Spleen (tissue), 13 donors: ENCODE measurements at places on chromosomes 11 and 22. TPM values are rescaled to one million over a fixed set of nuclear protein-coding genes. Genes with fewer than 3 reads are reported as not detected.

DNA sequence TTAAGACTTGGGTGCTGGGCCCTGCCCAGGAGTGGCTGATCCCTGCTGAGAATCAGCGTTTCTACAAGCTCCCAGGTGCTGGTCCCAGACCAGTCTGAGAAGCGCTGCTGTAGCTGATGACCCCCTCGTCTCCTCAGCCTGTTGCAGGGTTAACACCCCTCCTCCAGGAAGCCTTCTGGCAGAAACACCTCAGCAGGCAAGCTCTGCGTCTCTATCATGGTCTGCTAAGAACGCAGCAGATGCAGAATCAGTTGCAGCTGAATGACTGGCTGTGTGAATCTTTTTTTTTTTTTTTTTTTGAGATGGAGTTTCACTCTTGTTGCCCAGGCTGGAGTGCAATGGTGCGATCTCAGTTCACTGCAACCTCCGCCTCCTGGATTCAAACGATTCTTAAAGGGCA is 132.5 kb downstream of the CACNA1I start:
- no peak for DNase-seq
- no peak overlapping the region for H3K4me3 ChIP-seq
- H3K27ac ChIP-seq: no peak overlapping the region
- H3K36me3 ChIP-seq: no peaks in the 10 kb centered on the region

DNA sequence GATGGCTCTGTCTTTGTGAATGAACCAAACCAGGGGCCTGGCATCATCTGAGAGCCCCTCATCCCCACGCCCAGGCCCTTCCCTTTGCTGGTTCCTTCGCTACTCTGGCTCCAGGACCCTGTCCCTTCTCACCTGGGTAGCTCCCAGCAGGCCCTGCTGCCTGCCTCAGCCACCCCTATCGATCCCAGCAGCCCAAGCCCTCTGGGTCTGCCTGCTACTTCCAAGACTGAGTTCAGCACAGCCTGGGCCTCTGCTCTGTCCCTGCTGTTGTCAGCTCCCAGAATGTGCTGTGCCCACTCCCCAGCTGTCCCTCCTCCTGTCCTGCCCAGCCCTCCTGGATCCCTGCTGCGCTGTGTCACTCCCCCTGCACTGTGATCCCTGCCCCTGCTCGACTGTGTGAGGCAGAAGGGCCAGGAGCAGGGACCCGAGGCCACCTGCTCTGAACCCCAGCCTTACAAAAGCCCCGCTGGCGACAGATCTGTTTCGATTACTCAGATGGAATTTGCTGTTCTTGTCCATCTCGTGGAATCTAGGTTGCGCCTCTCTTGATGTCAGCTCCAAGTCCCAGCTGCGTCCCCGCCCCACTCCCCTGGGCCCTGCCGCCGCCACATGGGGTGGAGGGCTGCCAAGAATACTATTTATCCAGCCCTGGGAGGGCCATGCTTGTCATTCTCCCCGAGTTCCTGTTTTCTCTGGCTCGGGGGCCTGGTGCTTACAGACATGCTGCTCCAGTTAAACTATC is 13.0 kb downstream of the MRPL21 start:
- H3K27ac ChIP-seq: no peak overlapping the region
- peaks cover 62% of the 10 kb centered on the region for H3K36me3 ChIP-seq
- no peaks in the 10 kb centered on the region for H3K27me3 ChIP-seq
- no peaks in the 10 kb centered on the region for H3K4me1 ChIP-seq
- DNase-seq: peak; percentile 61

DNA sequence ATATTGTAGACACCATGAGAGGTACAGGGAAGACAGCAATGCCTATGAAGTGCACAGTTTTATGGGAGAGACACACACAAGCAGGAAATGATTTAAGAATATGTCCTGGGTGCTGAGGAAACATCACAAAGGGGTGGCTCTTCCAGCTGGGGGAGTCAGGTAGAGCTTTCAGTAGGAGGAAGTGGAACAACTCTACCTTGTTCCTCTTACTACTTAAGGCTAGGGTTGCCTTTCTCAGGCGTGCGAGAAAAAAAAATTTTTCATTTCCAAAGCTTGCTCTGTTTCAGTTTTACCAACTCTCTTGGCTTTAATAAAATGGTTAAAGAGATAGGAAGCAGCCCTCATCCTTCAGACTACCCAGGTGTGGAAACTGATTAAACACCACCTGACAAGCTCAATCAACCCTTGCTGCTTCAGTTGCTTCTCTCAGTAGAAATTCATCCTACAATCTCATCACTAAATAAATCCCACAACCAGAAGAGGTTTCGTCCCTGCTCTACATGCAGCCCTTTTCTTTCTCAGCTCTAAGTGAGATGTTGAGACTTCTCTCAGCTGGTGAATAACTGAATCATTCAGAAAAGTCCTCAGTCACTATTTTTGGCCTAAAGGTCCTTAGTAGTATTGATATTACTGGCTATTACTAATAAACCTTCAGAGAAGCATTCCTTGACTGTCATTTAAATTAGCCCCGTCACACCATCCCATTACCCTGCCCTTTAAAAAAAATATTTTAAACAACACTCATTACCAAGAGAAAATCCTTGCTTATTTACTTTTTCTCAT is 5.9 kb downstream of the ABTB2 start:
- H3K4me3 ChIP-seq: no peak overlapping the region
- H3K4me1 ChIP-seq: peaks cover 14% of the 10 kb centered on the region
- no peak for DNase-seq
- H3K27me3 ChIP-seq: peaks cover 49% of the 10 kb centered on the region

DNA sequence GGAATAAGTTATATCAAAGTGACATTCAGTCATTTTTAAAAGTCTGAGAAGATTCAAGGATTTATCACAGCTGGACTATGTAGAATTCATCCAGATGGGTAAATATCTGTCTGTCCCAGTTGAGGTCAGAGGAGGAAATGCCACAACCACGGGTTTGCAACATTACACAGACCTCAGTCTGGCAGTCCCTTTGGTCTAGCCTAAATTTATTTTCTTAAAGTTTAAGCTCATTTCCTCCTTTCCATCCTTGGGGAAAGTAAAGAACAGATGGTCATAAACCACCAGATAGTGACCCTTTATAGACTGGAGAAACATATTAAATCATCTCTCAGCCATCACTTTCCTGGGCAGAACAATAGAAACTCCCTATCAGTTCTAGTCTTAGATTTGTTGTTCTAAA is 238.4 kb upstream of the DDI1 start:
- no peak overlapping the region for H3K4me3 ChIP-seq
- no peaks in the 10 kb centered on the region for H3K4me1 ChIP-seq
- DNase-seq: no peak
- H3K27ac ChIP-seq: no peak overlapping the region

- H3K27ac ChIP-seq: peak overlapping the region; percentile 92
- no peaks in the 10 kb centered on the region for H3K27me3 ChIP-seq
- no peaks in the 10 kb centered on the region for H3K36me3 ChIP-seq
- DNase-seq: no peak
Observed at GRCh38 chr22:25567251-25567675, 2.8 kb downstream of the GRK3 start.

GRCh38 chr22:46479046-46479445 is 58.4 kb downstream of the CELSR1 start:
- H3K27ac ChIP-seq: no peak overlapping the region
- no peaks in the 10 kb centered on the region for H3K27me3 ChIP-seq
- DNase-seq: no peak
- H3K4me3 ChIP-seq: no peak overlapping the region
- H3K36me3 ChIP-seq: no peaks in the 10 kb centered on the region

- H3K36me3 ChIP-seq: no peaks in the 10 kb centered on the region
- DNase-seq: peak; percentile 65
- H3K4me1 ChIP-seq: no peaks in the 10 kb centered on the region
- H3K4me3 ChIP-seq: no peak overlapping the region
- H3K27ac ChIP-seq: no peak overlapping the region
Observed at GRCh38 chr11:76161261-76161961, 44.9 kb downstream of the WNT11 start.

GRCh38 chr22:36010882-36011281 is 17.7 kb downstream of the RBFOX2 start:
- no peaks in the 10 kb centered on the region for H3K27me3 ChIP-seq
- H3K4me1 ChIP-seq: no peaks in the 10 kb centered on the region
- DNase-seq: no peak
- H3K4me3 ChIP-seq: no peak overlapping the region
- no peaks in the 10 kb centered on the region for H3K36me3 ChIP-seq

GRCh38 chr22:45620706-45621105 is 50.9 kb upstream of the ATXN10 start:
- no peaks in the 10 kb centered on the region for H3K4me1 ChIP-seq
- no peak for DNase-seq
- H3K27me3 ChIP-seq: peaks cover 2% of the 10 kb centered on the region
- no peak overlapping the region for H3K4me3 ChIP-seq
- no peak overlapping the region for H3K27ac ChIP-seq

GRCh38 chr11:76772100-76772782 is 10.9 kb upstream of the TSKU start:
- H3K4me1 ChIP-seq: peaks cover 19% of the 10 kb centered on the region
- no peak overlapping the region for H3K4me3 ChIP-seq
- DNase-seq: no peak
- H3K36me3 ChIP-seq: no peaks in the 10 kb centered on the region

GRCh38 chr11:16380941-16381568 is 24.7 kb upstream of the SOX6 start:
- H3K27me3 ChIP-seq: no peaks in the 10 kb centered on the region
- no peak for DNase-seq
- H3K27ac ChIP-seq: no peak overlapping the region
- no peak overlapping the region for H3K4me3 ChIP-seq

DNA sequence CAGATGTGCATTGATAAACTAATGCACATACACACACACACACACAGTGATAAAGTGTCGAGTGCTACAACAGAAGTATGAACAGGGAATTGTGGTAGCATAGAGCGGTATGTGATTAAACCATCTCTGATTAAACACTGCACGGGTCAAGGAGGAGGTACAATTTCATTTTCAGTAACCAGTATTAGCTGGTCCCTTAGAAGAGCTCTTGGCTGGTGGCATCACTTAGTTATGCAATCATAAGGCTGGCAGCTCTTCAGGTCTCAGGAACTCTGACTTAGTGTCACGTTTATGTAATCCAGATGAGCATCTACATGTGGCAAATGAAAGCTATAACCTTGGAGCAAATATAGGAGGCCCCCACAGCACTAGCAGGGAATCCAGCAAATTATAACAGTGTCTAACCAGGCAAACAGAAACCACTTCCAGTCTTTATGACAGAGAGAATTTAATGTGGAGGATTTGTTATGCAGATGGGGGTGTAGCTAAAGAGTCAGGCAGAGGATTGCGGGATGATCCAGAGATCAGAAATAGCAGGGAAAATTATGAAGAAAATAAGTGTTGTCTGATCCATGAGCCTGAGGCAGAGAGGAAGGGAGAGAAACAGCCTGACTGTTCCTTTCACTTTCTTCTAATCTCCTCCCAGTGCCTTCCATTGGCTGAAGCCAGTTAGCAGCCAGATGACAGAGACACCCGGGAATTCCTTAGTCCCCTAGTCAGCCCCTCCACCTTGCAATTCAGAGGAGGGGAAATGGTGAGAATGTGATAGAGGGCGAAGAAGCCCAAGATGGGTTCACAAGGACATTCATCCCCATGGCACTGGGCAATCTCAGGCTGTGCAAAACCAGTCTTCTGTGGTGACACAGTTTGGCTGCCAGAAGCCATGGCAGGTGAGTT is 533.1 kb upstream of the TENM4 start:
- no peak for DNase-seq
- no peaks in the 10 kb centered on the region for H3K4me1 ChIP-seq
- no peaks in the 10 kb centered on the region for H3K27me3 ChIP-seq
- H3K27ac ChIP-seq: no peak overlapping the region
- peak overlapping the region; percentile 8 for H3K4me3 ChIP-seq
- H3K36me3 ChIP-seq: no peaks in the 10 kb centered on the region

DNA sequence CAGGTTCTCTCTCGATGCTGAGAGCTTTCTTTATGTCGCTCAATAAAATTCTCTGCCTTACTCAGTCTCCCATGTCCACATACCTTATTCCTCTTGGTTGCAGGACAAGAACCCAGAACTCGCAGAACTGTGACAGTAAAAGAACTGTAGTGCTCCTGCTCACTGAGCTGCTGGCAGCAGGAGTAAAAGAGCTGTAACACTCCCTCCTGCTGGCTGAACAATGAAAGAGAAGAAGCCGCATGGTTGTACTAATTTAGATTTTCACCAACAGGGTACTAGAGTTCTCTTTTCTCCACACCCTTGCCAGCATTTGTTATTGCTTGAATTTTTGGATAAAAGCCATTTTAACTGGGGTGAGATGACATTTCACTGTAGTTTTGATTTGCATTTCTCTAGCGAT is 433.2 kb downstream of the GUCY1A2 start:
- no peak overlapping the region for H3K4me3 ChIP-seq
- no peaks in the 10 kb centered on the region for H3K27me3 ChIP-seq
- no peaks in the 10 kb centered on the region for H3K4me1 ChIP-seq
- H3K27ac ChIP-seq: no peak overlapping the region
- H3K36me3 ChIP-seq: no peaks in the 10 kb centered on the region
- DNase-seq: no peak

GRCh38 chr22:19122752-19123492 is 710 bp upstream of the DGCR2 start:
- H3K4me1 ChIP-seq: peaks cover 47% of the 10 kb centered on the region
- peak overlapping the region; percentile 98 for H3K4me3 ChIP-seq
- no peak for DNase-seq
- no peak overlapping the region for H3K27ac ChIP-seq

- no peak overlapping the region for H3K4me3 ChIP-seq
- no peak overlapping the region for H3K27ac ChIP-seq
- no peaks in the 10 kb centered on the region for H3K4me1 ChIP-seq
- no peaks in the 10 kb centered on the region for H3K27me3 ChIP-seq
- H3K36me3 ChIP-seq: no peaks in the 10 kb centered on the region
Observed at GRCh38 chr22:28064920-28065319, 145.9 kb upstream of the PITPNB start.

DNA sequence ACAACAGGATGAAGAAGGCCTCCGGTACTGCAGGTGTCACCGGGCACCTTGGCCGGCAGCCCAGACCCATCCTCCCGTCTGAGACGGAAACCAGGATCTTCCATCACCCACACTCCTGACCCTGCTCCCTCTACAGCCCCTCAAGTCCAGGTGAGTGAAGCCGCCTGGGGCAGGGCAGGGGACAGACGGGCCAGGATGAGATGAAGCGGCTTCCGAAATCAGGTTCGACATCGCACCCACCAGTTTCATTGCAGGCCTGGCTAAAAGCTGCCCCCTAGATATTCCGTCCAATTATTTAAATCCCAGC is 639.1 kb downstream of the TBC1D22A start:
- no peaks in the 10 kb centered on the region for H3K36me3 ChIP-seq
- peak; percentile 33 for DNase-seq
- H3K4me1 ChIP-seq: no peaks in the 10 kb centered on the region
- H3K27me3 ChIP-seq: peaks cover 5% of the 10 kb centered on the region
- no peak overlapping the region for H3K27ac ChIP-seq

- H3K27ac ChIP-seq: no peak overlapping the region
- H3K4me1 ChIP-seq: no peaks in the 10 kb centered on the region
- no peak overlapping the region for H3K4me3 ChIP-seq
- H3K36me3 ChIP-seq: no peaks in the 10 kb centered on the region
- no peak for DNase-seq
Observed at GRCh38 chr11:115377882-115378296, 126.3 kb downstream of the CADM1 start.

GRCh38 chr22:11253000-11253511 is 4274.9 kb upstream of the OR11H1 start:
- no peak overlapping the region for H3K27ac ChIP-seq
- H3K4me1 ChIP-seq: no peaks in the 10 kb centered on the region
- H3K36me3 ChIP-seq: no peaks in the 10 kb centered on the region
- no peak overlapping the region for H3K4me3 ChIP-seq
- no peaks in the 10 kb centered on the region for H3K27me3 ChIP-seq
- peak; percentile 73 for DNase-seq

MGAT3 gene
- total RNA-seq: 10.6 TPM

ISX gene
- not detected for total RNA-seq

RPL3 gene
- 1,685 TPM for total RNA-seq

GRK3 gene
- total RNA-seq: 42.3 TPM

USP2 gene
- 0.28 TPM for total RNA-seq

MS4A15 gene
- not detected for total RNA-seq

NLRP14 gene
- 0.18 TPM for total RNA-seq
